NCI-H1092 treated with DMSO at 0.1 percent for 48 hours (cell line): ENCODE measurements at places on chromosomes 7 and 10.
A peak's percentile ranks its signal among the peaks of the same experiment; 100 is the strongest.

DNA sequence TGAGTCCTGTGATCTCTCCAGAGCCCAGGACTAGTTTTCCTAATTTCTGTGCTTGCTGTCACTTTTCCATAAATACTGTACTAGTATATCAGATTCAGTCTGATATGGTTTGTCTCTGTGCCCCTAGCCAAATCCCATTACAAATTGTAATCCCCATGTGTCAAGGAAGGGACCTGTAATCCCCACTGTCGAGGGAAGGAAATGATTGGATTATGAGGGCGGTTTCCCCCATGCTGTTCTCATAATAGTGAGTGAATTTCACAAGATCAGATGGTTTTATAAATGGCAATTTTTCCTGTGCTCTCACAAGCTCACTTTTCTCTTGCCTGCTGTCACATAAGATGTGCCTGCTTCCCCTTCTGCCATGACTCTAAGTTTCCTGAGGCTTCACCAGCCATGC, 54.8 kb upstream of the IFRD1 start:
- no peak for DNase-seq

DNA sequence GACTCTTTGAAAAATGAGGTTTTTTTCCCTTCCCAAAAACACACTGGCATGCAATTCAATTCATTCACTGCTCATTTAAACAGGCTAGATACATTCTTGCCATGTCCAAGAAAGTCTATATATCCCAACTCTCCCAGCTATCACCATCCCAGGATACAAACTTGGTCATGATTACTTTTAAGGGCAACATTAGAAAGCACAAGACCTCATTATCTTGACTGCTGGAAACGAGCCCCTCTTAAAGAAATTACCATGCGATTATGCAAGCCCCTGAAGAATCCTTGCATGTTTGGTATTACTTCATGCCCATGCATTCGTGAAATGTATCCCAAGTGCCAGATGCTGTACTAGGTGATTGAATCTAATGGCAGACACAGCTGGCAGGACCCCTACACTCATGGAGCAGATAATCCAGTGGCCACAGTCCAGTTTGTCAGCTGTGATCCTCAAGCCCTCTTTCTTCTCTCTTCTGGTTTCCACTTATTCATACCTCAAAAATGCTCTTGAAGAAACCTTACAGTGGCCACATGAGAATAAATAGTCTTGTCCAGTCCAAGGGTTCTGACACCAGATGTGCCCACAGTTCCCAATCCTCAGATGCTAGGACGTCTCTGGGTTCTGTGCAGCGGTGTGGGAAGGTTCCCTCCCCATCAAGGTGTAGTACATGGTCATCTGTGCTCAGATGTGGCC, 103.7 kb upstream of the HABP2 start:
- DNase-seq, result no peak

DNA sequence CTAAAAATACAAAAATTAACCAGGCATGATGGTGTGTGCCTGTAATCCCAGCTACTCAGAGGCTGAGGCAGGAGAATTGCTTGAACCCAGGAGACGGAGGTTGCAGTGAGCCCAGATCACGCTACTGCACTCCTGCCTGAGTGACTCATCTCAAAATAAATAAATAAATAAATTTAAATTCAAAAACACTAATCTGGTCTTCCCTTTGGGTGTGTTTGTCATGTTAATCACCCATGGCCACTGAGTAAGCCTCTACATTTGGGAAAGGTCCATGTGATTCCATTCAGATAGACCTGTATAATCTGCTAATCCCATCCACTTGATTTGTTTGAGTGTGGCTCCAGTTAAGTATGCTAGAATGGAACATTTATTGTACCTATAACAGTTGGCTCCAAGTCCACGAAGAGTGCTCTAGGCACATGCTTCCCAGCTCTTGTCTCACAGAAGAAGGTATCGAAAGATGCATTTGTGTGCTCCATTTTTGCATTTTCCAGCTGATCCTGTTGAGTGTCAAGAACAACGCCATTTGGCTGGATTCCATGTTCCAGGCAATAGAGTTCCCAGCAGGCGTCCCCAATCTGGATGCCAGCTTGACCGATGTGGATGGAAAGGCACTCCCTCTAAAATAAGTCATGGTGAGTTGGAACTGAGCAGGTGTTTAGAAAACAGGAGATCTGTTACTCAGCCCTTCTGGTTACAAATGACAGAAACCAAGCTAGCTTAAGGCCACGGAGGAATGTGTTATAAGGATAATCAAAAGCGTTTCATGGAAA, 4.0 kb downstream of the TUBAL3 start:
- peak; percentile 82 for DNase-seq

DNA sequence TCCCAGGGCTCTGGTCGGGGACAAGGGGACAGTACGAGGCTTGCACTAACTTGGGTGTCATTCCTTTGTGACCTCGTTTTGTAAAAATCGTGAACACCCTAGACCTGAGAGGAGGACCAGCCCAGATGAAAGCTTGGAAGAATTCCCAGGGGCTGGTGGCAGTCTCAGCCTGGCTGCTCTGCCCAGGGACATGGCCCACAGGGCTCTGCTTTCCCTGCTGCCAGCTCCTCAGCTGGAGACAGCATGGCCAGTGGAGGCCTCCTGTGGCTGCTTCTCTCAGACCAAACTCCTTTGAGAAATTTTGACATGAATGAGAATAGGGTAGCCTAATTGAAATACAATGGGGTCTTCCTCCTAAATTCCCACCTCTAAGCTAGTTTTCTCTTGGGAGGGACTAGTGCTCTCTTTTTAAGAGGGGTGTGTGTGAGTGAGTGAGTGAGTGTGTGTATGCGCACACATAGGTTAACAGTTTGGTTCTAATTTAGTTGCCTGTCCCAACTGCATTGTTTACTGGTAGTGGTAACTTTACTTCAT, 140.3 kb upstream of the EFCAB10 start:
- no peak for DNase-seq

DNA sequence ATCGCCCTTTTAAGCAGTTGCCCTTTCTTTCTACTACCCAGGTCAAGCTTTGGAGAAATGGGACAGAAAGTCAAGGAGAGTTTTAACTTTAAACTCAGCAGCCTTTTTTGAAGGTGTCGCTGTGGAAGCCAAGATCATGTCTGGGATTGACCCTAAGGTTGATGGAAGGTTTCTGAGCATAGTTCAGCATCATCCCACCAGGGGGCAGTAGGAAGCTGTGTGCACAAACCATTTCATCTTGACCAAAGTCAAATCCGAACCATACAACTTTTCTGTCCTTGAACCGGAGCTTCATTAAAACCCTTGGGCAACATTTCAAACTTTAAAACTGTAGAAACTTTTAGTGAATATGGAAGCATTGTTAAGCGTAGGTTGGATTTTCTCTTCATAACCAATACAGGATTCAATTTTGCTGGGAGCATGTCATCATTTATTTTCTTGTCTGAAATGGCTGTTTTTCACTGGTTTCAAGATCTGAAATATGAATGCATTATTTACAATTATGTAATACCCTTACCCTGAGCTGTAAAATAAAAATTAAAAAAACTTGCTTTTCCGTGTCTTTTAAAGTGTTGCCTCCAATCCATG, 214.4 kb upstream of the KIAA1217 start:
- DNase-seq, result no peak

- peak; percentile 90 for DNase-seq
Observed at GRCh38 chr10:77160679-77161078, 476.9 kb downstream of the KCNMA1 start.

- no peak for DNase-seq
Observed at GRCh38 chr10:132306343-132306685, 1.4 kb downstream of the STK32C start.

GRCh38 chr7:81533426-81533825, 236.4 kb downstream of the HGF start:
- no peak for DNase-seq

DNA sequence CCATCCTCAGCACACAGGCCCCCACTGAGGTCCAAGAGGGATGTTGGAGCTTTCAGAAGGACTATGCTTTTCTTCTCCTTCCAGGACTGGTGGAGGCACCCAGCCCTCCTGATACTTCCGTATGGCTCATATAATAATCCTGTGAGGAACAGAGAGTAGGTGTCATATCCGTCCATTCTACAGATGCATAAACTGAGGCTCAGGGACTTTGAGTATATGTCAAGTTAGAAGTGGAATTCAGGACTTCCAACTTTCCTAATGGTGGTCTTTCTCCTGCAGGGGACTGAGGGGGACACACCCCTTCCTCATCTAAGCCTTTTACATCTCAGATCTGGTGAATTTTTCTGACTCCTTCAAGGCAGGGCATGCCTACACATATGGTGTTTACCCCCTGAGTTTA, 153.7 kb downstream of the RPS24 start:
- no peak for DNase-seq

- no peak for DNase-seq
Observed at GRCh38 chr7:72781161-72781560, 46.8 kb downstream of the TYW1B start.

- no peak for DNase-seq
Observed at GRCh38 chr10:119817991-119818888, 54.4 kb downstream of the MCMBP start.

DNA sequence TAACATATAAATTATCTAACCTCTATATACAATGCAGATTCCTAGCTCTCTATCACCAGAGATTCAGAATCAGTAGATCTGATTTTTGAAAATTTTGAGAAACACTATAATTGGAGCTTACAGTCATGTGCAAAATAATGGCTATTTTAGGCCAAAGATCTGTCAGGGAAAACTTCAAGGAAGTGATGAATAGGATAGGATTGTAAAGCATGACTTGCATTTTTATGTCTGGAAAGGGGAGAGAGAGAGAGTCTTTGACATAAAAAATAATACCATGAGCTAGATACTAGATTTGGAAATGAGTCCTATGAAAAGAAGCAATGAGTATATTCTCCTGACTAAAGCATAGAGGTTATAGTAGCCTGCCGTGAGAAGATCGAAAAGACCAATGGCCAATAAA, 181.1 kb downstream of the SDHAF3 start:
- no peak for DNase-seq

DNA sequence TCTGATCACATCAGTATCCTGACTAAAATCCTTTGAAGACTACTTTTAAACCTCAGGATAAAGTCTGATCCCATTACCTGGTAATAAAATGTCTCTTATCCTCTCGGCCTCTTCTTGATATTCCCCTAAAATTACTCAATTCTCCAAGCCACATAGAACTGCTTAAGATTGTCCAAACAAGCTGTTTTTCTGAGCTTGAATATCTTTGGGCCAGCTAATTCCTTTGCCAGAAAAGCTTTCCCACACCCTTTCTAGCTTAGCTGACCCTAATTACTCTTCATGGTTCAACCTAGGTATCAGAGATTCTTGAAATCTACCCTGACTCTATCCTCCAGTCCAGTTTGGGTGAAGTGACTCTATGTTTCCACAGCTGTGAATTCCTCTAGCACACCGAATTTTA, 328.6 kb downstream of the CRPPA start:
- DNase-seq, result no peak

GRCh38 chr10:74047871-74048270, 50.0 kb downstream of the VCL start:
- no peak for DNase-seq

DNA sequence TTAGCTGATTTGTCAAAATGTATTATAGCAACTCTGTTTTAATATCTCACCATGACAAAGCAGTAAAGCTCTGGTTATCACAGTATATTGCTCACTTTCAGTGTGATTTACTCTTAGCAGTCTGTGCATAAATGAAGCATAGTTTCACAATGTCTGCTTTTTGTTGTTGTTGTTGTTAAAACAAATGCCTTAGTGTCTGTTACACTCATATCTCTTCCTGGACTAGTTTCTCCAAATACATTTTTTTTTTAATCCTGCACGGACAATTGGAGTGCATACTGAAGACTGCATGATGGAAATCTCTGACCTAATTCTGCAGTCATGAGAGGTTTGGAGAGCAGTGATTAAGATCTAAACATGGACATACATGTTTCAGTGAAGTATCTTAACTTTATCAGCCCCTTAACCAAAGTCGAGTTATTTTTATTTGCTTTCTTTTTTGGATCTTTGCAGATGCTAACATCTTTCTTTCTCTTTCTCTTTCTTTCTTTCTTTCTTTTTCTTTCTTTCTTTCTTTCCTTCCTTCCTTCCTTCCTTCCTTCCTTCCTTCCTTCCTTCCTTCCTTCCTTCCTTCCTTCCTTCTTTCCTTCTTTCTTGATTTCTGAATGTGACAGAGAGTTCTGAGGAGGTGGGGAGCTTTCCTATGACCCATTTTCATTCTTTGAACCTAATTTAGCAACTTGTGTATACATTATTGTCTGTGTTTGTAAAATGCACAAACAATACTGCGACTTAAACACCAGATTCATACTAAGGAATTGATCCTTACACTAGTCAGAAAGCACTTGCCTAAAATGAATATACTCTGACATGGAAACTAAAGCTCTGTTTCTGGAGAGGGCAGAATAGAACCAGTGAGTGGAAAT, 161.5 kb upstream of the AGR3 start:
- DNase-seq, result no peak

- DNase-seq, result no peak
Observed at GRCh38 chr10:91977491-91977890, 53.9 kb downstream of the BTAF1 start.

DNA sequence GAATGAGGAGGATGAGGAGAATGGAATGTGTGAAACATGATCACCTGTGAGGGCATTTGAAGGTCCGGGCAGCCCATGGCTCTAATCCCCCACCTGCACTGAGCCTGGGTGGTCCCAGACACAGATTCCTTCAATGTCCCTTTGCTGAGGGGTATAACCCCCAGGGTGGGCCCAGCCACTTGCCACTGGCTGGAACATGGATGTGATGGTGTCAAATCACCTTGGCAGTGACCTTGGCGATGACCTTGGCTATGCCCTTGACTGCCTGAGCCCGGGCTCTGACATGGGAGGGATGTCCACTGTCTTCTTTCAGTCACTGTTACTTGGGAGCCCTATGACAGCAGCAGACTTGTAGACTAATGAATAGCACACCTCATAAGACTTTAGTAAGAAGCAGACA, 44.0 kb downstream of the PRKCQ start:
- no peak for DNase-seq

GRCh38 chr10:129770286-129770685, 193.8 kb downstream of the EBF3 start:
- no peak for DNase-seq

DNA sequence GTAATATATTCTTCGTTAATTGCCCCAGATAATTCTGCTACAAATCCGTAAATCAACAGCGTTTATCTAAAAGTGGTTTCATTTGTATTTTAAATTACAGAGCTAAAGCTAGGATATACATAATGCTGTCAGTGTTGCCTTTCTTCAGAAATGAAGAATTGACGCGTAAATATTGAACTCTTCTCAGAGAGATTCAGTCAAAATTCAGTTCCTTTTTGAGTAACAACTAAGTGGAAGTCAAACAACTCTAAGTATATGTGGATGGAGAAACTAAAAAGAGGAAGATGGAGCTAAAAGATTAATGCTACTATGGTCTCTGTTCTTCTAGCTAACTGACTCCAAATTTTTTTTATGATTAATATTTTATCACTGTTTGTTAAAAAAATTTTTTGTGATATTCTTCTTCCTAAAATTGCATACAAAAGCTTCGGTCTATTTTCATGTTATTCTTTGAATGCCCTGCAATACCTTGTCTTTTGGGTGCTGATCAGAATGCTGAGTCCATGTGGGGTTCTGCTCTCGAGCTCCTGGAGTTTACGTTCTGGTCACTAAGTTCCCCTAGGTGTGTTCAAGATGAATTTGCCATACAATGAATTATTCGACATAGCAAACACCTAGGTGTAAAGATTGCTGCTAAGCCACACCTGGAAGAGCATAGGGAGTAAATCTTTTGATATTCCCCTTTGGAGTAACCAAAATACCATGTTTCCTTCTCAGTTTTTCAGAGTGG, 20.7 kb downstream of the MDFIC start:
- no peak for DNase-seq

- peak; percentile 38 for DNase-seq
Observed at GRCh38 chr10:13891128-13892000, 304.6 kb downstream of the PRPF18 start.
